ENCODE measurements at places on chromosomes 13 and 19.
A peak's percentile ranks its signal among the peaks of the same experiment; 100 is the strongest.

GRCh38 chr19:40213882-40214570, 4.2 kb downstream of the TTC9B start:
- no peak for DNase-seq

GRCh38 chr19:55528030-55528803, 8.7 kb downstream of the SBK2 start:
- DNase-seq, result no peak

- DNase-seq, result no peak
Observed at GRCh38 chr19:3053218-3053621, 9.1 kb downstream of the TLE5 start.

- DNase-seq, result peak; percentile 47
Observed at GRCh38 chr13:98509271-98510155, 67.4 kb downstream of the STK24 start.

GRCh38 chr19:28614634-28615545, 598.1 kb downstream of the UQCRFS1 start:
- DNase-seq, result no peak

DNA sequence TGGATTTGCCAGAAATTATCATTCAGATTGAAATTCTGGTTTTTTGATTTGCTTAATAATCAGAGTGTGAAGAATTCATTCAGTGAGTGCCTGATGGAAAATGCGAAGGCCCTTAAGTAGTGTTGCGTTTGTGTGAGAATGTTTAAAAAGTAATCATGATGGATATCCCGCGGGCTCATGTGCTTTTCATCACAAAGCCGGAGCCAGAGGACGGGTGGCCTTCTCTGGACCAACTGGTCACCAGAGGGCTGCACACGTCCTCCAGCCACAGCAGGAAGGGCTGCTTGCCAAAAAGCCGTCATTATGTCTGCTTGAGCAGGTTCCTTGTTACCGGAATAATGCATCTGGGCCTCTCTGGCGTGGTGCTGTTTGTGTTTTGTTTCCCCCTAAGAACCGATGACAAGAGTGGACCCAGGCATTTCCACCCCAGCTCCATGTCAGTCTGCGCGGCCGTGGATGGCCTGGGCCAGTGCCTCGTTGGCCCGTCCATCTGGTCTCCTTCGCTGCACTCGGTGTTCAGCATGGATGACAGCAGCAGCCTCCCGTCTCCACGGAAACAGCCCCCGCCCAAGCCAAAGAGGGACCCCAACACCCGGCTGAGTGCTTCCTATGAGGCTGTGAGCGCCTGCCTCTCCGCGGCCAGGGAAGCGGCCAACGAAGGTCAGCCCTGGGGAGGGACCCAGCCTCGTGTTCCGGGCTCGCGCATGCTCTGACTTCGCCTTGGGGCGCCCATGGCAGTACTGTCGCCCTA, 497.7 kb downstream of the MYO16 start:
- no peak for DNase-seq

DNA sequence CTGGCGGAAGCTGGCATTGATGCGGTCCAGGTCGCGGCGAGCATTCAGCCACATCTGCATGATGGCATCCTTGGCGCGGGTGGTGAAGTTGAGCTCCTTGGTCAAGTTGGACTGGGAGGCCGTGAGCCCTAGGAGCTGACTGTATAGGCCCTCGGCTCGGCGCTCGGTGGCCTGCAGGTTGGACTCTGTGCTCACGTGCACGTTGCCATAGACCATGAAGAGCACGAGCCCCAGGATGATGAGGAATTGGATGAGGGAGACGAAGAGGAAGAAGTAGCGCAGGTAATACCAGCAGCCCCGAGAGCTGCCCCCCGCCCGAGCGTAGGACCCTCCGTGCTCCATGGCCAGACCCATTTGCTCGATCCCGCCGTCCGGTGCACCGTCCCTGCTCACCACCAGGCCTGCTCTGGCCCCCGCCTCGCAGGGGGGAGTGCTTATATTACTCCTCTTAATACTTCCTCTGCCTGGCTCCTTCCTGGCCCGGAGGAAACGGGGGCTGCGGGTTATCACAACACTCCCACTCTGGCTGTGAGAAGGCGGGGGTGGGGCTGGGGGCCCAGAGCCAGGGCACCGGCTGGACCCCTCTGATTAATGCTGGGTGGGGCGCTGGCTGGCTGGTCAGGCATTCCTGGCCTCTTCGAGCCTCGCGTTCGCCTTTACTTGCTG, at the start of gene PLVAP:
TSS of gene PLVAP (minus strand) at position 408 of the 666 bp plus-strand sequence. CDS start at position 354, 54 bp downstream.
- no peak for DNase-seq

- DNase-seq, result no peak
Observed at GRCh38 chr13:71306821-71307220, 560.2 kb downstream of the DACH1 start.

GRCh38 chr13:75764926-75765310, 128.8 kb downstream of the LMO7 start:
- DNase-seq, result no peak

DNA sequence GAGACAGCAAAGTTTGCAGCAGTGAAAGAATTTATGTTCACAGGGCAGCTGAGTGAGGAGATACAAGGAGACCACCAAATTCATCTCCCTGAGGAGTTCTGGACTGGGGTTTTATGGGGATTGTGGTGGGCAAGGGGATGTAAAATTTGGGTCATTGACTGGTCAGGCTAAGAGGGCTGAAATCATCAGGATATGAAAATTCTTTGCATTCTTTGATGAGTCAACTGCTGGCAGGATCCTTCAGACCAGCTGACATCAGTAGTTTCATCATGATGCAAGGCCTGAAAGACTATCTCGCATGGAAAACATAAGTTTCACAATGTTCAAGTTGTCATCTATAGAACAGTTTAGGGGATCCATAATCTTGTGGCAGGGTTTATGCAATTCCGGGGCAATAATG, 869.5 kb upstream of the PCDH9 start:
- peak; percentile 13 for DNase-seq

- DNase-seq, result no peak
Observed at GRCh38 chr13:42735010-42735409, 46.4 kb upstream of the FAM216B start.

DNA sequence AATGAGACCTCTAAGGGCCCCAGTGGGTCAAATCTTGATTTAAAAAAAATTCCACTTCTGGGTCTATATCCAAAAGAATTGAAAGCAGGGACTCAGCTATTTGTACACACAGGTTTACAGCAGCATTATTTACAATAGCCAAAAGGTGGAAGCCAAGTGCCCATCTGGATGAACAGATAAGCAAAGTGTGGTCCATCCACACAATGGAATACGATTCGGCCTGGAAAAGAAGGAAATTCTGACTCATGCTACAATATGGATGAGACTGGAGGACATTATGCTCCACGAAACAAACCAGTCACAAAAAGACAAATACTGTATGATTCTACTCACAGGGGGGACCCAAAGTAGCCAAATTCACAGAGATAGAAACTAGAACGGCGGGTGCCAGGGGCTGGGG, 76.7 kb downstream of the CACNA1A start:
- no peak for DNase-seq

DNA sequence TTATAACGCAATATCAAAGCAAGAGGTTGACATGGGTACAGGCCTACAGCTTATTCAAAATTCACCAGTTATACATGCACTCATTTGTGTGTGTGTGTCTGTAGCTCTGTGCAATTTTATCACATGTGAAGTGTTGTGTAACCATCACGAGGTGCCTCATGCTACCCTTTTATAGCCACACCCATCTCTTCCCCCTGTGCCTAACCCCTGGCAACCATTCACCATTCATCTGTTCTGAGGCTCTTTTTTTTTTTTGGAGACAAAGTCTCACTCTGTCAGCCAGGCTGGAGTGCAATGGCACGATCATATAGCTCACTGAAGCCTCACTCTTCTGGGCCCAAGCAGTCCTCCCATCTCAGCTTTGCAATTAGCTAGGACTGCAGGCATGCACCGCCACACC, 78.4 kb downstream of the DPF1 start:
- DNase-seq, result no peak

GRCh38 chr13:109725297-109725696, 61.1 kb downstream of the IRS2 start:
- no peak for DNase-seq

DNA sequence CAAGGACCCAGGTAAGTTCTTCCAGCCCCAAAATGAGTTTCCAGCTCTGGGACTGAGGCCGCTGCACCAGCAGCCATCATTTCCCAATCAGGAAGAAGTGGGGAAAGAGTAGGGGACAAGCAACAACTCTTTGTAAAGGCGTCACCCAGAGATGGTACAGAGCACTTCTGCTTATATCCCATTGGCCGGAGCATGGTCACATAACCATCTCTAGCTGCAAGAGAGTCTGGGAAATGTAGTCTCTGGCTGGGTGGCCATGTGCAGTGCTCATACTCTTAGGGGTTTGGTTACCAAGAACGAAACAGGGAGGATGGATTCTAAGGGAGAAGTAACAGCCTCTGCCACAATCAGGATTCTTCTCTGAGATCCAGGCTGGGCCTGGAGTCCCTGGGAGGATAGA, 26.3 kb downstream of the CKM start:
- no peak for DNase-seq

GRCh38 chr13:72808917-72809500, 27.1 kb downstream of the PIBF1 start:
- no peak for DNase-seq

- no peak for DNase-seq
Observed at GRCh38 chr19:21143854-21144253, 2.0 kb downstream of the ZNF431 start.

- no peak for DNase-seq
Observed at GRCh38 chr13:106473154-106473553, 62.3 kb downstream of the EFNB2 start.

DNA sequence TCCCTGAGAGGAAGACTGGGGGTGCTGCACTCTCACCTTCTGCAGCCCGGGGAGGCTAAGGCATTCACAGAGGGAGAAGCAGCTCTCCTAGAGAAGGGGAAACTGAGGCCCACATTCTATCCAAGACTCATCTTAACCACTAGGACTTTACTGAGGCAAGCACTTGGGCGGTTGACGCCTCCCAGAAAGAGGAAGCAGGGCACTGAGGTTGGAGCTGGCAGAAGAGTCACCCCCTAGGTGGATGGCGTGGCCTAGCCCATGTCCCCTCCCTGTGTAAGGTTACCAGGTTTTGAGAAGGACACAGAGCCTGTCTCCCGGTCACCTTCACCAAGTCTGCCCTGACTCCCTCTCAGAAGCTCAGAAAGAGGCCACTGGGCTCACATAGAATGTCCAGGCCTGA, 2.7 kb downstream of the S1PR2 start:
- DNase-seq, result no peak

DNA sequence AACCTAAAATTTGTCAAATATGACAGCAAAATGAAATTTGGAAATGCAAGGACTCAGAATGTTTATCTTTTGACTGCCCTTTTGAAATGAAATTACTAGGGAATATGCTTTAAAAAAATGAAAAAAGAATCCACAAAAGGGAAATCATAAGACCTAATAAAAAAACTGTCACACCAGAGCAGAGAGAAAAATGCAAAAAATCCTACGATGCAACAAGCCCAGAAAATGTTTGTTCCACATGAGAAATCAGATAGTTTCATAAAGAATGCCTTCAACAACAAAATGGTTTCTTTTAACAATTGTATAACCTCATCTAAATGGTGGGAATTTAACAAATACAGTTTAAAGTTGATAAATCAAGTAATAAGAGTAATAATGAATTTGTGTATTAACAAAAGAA, 8.0 kb downstream of the LPAR6 start:
- no peak for DNase-seq
